ENCODE measurements at places on chromosomes 5 and 9.

DNA sequence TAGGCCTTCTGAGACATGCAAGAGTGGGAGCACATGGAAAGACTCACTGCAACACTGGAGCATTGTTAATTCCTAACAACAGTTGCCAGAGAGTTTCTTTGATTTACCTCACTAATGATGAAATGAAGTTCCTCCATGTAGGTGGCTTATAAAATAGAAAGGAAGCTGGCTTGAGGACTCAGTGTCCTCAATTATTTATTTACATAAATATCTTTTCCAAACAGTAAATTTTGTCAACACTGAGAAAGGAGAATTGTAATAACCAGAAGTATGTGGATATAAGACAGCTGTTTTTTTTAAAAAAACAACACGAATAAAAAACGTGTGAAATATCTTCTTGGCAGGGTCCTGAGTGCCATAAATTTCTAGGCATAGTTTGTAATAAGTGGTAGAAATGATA lies 9.1 kb upstream of the SLC27A6 start:
- DNase-seq, result no peak

GRCh38 chr5:105752801-105753200 lies 1917.9 kb downstream of the EFNA5 start:
- DNase-seq, result no peak

DNA sequence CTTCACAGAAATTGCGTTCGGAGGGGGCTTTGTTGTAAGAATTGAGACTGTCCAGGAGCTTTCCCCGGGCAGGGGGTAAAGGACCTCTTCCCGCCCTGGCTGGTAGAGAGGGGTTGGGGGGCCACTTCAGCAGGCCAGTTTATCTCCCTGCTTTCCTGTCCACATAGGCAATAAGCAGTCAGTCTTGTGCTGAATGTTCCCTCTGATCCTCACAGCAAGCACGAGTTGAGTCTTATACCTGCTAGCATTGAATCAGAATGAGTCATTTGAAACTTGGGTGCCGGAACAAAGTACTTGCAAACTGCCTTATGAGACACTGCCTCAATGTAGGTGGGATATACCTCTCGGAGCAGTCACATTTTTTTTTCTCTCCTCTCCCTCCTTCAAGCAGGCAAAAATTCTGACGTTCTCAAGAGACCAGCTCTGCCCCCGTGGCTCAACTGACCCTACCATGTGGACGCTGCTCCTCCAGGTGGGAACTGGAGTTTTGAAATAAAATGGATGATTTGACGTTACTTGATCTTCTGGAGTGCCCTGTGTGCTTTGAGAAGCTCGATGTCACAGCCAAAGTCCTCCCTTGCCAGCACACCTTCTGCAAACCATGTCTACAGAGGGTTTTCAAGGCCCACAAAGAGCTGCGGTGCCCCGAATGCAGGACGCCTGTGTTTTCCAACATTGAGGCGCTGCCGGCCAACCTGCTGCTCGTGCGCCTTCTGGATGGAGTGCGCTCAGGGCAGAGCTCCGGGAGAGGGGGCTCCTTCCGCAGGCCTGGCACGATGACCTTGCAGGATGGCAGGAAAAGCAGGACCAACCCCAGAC lies 1.3 kb downstream of the SH3RF2 start:
- DNase-seq, result peak; percentile 67

DNA sequence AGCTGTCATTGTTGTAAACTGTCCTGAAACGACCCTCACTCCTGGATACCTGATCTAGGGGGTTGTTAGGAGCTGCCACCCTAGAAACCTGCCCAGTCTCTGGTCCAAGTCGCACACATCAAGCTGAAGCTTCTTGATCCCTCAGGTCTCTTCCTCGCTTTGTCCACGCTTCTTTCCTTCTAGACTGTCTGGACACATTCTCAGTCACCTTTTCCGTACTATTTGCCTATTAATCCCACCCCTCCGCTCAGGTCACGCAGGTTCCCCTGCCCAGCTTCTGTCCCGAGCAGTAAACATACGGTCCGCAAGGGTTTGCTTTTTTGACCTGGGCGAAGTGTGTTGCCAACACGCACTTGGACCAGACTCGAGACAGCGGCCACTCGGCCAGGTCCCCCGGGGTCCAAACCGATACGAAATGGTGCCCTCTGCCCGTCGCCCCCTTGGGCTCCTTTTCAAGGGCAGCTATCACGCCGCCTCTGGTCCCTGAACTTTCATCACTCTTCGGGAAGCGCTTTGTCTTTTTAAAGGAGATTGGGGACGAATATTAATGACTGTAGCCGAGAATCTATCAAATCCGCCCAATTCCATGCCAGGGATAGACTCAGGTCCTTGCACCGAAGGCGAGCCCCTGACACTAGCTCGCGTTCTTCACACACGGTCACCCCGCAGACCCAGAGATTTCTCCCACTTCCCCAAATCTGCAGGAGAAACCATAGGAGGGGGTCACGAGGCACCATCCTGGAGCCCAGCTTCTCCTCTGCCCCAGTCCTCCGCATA lies 814 bp downstream of the PLCXD3 start:
- no peak for DNase-seq

- no peak for DNase-seq
These were observed 33.2 kb downstream of the HMCN2 start for GRCh38 chr9:130298662-130299279.

GRCh38 chr5:149778303-149779123 lies 48.4 kb downstream of the PPARGC1B start:
- no peak for DNase-seq

DNA sequence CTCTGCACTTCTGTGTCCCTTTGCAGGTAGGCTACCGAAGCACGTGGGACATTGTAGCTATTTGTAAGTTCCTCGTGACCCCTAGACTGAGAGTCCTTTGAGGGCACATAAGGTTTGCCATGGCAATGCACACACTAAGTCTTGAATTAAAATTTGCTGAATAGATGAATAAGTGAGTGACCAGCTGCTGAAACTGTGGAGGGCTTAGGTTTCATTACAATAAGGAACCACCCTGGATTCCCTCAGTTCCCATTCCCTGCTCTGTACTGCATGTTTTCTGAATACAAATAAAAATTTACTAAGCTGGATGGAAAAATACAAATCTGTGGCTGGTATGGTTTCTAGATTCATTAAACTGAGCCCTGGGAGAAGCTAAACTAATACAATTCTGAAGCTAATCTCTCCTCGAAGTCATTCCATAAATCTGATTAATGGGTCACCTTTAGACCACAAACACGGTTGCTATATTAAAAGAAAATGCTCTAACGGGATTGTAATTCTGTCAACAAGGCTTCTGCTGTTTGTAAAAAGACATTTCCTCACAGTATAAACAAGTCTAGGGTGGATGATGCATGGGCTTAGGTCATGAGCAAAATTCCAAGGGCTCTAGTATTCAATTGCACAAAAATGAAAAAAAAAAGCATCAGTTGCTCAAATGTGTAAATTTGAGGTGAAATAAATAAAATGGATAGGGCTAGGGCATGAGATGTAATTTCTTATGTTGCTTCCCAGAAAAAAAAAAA lies 172.3 kb downstream of the ATP10B start:
- DNase-seq, result no peak

DNA sequence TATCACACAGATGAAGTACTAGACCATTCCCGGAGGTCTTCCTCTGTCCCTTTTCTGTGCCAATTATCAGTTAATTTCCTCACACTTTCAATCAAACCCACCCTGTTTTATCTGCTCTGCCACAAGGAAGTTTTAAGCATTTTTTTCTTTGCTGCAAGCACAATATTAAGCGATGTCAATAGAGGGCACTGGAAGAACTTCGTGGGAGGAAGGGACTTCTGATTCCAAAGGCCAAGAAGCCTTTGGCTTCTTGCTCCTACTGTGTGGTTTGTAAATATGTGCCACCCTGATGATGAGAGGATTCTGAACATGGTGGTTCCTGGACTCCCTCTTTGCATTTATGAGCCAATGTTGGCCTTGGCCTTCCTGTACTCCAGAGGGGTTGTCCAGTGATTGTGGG lies 1712.5 kb upstream of the C9orf72 start:
- no peak for DNase-seq

GRCh38 chr5:94445726-94446125 lies 172.7 kb downstream of the KIAA0825 start:
- no peak for DNase-seq

GRCh38 chr9:134364391-134365114 lies 38.3 kb downstream of the RXRA start:
- no peak for DNase-seq

DNA sequence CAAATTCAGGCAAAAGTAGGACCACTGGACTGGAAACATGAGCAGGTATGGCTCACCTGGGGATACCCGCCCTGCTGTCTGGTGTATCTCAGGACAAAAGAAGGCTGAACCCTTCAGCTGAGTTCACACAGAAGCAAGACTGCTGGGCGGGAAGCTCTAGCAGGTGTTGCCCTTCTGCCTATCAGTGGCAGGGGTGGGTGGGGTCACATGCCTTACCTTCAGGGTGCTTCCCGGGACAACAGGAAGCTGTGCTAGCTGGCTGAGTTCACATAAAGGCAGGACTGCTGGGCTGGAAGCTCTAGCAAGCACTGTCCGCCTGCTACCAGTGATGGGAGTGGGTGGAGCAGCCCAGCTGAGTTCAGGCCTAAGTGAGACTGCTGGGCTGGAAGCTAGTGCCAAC lies 498.8 kb upstream of the ZNF608 start:
- no peak for DNase-seq

DNA sequence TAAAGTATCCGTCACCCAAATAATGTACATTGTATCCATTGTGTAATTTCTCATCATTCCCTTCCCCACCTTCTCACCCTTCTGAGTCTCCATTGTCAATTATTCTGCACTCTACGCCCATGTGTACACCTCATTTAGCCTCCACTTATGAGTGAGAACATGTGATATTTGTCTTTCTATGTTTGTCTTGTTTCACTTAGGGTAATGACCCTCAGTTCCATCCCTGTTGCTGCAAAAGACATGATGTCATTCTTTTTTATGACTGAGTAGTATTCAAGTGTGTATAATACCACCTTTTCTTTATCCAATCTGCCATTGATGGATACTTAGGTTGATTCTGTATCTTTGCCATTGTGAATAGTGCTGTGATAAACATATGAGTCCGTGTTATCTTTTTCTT lies 4.9 kb upstream of the SPATA31C2 start:
- DNase-seq, result no peak

DNA sequence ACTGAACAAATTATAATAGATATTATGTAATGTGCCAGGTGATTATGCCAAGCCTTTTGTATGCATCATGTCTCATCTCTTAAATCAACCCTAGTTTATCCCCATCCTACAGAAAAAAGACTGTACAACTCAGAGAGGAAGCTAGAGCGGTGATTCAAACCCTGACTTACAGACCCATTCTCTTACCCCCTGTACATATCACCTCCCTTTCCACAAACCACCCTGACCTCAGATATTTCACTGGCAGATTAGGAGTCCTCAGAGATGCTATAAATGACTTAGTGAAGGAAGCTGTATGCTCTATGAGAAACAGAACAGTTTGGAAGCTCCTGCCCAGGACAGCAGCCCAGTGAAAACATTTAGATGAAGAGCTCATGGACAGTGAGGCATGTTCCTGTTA lies 79.1 kb upstream of the RARS1 start:
- DNase-seq, result no peak

DNA sequence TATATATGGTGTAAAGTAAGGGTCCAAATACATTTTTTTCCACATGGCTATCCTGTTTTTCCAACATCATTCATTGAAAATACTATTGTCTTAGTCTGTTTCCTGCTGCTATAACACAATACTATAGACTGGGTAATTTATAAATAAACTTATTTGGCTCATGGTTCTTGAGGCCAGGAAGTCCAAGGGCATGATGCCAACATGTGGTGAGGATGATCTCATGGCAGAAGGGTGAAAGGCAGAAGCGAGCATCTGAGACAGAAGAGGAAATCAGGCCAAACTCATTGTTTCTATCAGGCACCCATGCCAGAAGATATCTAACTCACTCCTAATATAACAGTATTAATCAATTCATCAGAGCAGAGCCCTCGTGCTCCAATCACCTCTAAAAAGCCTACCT lies 42.6 kb downstream of the ANKRD55 start:
- peak; percentile 20 for DNase-seq

DNA sequence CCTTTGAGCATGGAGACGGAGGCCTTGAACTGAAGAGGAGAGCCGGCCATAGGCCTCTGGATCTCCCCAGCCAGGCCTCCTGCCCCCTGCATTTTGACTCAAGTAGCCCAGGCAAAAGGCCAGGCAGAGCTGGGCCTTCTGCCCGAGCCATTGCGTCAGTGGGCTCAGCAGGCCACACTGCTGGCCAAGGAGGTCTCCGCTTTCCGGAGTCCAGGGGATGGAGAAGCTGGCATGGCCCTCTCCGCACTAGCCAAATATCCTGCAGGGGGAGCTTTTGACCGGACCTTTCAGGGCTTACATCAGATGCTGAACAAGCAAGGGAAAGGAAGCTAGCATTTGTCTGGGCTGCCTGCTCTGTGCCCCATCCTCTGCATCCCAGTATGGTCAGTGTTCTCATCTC lies 386.8 kb downstream of the TRIM36 start:
- peak; percentile 77 for DNase-seq
